ENCODE measurements at places on chromosomes 2 and 18.

DNA sequence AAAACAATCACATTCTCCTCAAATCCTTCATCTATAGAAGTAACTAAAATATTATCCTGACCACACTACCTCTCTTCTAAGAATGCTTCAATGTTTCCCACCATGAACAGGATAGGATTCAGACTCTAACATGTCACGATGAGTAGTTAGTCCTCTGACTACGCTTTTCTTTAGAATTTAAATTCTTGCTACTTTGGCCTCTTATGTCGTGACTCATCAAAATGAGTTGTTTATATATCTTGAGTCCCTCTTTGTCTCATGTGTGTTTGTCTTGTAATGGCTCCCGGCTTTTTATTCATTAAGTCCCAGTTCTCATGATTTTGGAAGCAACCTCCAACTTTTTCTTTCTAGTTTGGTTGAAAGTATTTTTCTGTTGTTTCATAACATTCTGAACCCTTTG, 1289.2 kb downstream of the DSC3 start:
- DNase-seq: no peak

DNA sequence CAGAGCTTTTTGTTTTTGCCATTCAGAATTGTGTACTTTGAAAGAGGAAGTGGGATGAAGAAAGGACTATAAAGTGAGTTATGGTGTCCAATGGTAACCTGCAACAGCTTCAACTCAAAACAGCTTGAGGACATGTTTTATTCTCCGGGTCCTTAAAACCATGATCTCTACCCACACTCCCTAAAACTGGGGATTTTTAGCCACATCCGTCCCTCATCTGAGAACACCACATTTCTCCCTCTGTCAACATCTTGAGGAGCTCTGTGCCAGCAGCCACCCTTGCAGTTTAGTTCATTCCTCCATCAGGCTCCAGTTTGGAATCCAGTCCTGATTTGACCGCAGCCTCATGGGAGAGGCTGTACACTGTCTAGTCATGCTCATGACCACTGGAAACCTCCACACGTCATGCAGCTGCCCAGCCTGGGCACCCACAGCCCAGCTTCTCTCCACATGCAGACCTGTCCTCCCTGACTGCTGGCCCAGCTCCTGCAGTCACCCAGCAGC, 62.6 kb downstream of the C18orf63 start:
- no peak for DNase-seq

GRCh38 chr2:96874198-96874831, 4.4 kb upstream of the SEMA4C start:
- DNase-seq: no peak

- DNase-seq: no peak
These were observed 62.8 kb downstream of the EHD3 start for GRCh38 chr2:31296641-31297287.

- DNase-seq: no peak
These were observed 106.4 kb upstream of the SMIM21 start for GRCh38 chr18:75533950-75534349.

GRCh38 chr18:31500051-31500688, 2.2 kb downstream of the DSG2 start:
- no peak for DNase-seq

Measured in hematopoietic multipotent progenitor cell treated with erythropoietin and hydrocortisone succinate and interleukin-3 and kit ligand, for 8 days (in vitro differentiated cells).